Mammary epithelial cell (primary cell): ENCODE measurements at places on chromosomes 11 and 22. TPM values are rescaled to one million over a fixed set of nuclear protein-coding genes. Genes with fewer than 3 reads are reported as not detected.

MRGPRF gene
- not detected in 2 replicates for total RNA-seq

FGF19 gene
- not detected for total RNA-seq

SHANK2 gene
- total RNA-seq = 25.8 TPM

APOBEC3F gene
- 3.5 TPM for total RNA-seq

NNMT gene
- total RNA-seq = 131 and 169 TPM in 2 replicates

TEAD1 gene
- total RNA-seq = 93.9 TPM

SPTY2D1 gene
- 20.7 TPM for total RNA-seq
